ENCODE measurements at places on chromosomes 1 and 21.

DNA sequence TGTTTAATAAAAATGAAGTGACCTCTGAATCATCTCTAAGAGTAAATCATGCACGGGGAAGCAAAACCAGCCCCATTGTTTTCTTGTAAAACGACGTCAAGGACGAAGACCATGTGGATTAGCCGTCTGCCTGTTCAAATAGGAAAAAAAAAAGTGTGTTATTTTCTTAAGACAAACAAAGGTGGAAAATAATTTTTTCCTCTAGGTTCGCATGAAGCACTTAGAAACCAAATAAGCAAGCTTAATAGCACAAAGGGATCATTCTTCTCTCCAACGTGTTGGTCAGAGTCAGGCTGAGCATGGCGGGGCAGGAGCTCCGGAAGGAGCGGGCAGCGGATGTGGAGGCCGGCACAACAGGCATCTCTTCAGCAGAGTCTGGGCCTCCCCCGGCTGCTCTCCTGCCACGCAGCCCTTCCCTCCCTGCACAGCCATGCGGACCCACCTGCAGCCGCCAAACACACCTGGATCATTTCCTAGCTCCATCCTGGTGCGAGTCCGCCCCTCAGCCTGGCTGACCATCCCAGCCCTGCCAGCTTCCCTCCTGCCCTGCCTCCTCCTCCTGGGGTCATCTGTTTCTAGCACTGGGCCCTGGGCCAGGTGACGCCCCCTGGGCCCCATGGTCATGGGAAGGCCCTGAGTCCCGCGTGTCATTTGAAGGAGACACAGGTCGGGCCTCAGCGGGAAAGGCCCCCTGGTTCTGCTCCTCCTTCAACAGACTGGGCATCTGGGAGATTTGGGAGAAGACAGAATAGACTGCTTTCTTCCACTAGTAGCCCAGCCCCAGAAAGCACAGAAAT, 40.2 kb downstream of the MX1 start:
- DNase-seq, result no peak

DNA sequence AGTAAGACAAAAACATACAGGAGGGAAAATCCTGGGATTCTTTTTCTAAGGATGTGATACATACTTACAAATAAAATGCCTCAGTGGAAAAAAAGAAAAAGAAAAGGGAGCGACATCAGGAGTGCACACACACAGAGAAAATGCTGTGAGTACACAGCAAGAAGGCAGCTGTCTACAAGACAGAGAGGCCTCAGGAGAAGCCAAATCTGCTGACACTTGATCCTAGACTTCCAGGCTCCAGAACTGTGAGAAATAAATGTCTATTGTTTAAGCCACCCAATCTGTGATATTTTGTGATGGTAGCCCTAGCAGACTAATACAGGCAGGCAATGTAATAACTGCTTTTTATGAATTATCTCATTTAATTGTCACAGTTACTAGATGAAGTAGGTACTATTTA, 17.0 kb upstream of the TRIM45 start:
- no peak for DNase-seq

GRCh38 chr1:61192663-61193330, 110.4 kb downstream of the NFIA start:
- peak; percentile 64 for DNase-seq

- no peak for DNase-seq
Measured at GRCh38 chr1:88398338-88398737, 285.7 kb upstream of the PKN2 start.

DNA sequence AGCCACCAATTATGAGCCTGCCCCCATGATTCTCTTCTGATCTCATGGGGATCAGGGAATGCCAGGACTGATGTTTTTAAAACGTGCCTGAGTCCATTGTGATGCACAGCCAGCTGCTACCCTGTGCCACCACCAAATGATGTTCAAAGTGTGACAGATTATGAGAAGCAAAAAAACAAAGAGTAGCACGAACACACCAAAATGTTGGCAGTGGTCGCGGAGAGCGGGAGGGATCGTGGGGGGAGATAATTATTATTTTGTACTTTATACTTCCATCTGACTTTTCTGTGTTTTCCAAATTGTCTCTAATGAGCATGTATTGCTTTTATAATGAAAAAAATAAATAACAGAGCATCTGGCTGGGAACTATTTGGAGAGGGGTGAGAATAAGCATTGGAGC, 50.5 kb downstream of the EPHB2 start:
- DNase-seq, result no peak

- no peak for DNase-seq
Measured at GRCh38 chr1:28071813-28072212, 16.6 kb downstream of the EYA3 start.

GRCh38 chr1:178579095-178579494, 66.2 kb downstream of the TEX35 start:
- DNase-seq, result no peak

- no peak for DNase-seq
Measured at GRCh38 chr1:237809099-237809498, 81.6 kb downstream of the ZP4 start.

DNA sequence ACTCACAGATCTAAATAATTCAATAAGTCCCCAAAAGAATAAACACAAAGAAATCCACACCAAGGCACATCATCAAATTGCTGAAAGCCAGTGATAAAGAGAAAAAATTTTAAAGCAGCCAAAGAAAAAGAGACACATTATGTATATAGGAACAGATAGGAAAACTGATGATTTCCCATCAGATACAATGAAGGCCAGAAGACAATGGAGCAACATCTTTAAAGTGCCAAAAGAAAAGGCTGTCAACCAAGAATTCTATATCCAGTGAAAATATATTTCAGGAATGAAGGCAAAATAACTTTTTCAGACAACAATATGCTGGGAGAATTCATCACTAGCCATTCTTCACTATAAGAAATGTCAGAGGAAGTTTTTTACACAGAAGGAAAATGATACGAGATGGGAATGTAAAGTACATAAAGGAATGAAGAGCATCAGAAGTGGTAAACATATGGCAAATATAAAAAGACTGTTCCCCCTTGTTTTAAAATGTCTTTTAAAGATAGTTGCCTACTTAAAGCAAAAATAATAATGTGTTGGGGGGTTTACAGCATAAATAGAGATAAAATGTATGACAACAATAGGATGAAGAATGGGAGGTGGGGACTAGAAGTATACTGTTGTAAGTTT, 9.4 kb upstream of the MYOG start:
- DNase-seq, result no peak

DNA sequence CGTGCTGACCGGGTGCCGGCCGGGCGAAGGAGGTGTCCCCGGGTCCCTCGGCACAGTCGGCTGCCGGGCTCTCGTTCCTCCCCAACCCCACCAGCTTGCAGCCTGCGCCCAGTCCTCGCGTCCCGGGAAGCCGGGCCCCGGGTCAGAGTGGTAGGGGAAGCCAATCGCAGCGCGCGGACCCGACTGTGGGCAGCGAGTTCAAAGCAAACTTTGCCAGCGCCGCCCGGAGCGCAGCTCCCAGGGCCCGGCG, 328 bp downstream of the MYCL start:
- DNase-seq, result no peak

- no peak for DNase-seq
Measured at GRCh38 chr1:53562291-53562980, 103.2 kb downstream of the DMRTB1 start.

GRCh38 chr1:197303463-197303862, 35.4 kb downstream of the CRB1 start:
- no peak for DNase-seq

DNA sequence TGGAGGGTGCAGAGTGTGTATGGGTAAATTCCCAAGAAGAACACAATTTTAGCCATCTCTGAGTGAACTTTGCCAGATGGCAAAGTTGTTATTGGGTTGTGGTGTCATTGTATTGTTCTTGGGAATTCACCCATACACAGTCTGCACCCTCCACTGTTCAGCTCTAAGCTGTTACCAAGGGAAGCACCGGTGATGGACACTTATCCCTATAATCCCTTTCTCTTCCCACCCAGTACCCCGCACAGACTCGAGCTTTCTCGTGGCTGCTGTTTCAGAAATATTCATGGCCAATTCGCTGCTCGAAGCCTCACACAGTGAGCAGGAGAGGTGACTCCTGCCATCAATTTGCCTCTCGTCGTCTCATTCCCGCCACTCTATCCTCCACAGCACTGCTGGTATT, 95.7 kb upstream of the PALMD start:
- DNase-seq, result no peak

GRCh38 chr1:70866542-70867264, 180.9 kb downstream of the PTGER3 start:
- no peak for DNase-seq

DNA sequence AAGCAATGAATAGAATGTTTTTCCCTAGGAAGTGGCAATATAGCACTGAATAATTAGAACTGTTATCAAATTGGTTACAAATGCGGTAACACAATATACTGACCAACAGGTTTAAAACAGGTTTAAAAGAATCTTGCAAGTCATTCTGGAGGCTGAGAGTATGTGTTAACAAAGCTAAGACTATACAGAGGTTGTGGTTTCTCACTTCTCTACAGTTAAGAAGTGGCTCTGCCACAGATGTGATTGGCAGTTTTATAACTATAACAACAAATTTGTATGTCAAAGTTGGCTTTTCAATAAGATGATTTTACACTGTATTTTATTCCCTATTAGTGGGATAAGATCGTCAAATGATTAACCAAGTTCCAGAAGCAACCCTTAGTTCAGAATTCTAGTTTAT, 7.1 kb downstream of the ANGEL2 start:
- DNase-seq, result no peak

DNA sequence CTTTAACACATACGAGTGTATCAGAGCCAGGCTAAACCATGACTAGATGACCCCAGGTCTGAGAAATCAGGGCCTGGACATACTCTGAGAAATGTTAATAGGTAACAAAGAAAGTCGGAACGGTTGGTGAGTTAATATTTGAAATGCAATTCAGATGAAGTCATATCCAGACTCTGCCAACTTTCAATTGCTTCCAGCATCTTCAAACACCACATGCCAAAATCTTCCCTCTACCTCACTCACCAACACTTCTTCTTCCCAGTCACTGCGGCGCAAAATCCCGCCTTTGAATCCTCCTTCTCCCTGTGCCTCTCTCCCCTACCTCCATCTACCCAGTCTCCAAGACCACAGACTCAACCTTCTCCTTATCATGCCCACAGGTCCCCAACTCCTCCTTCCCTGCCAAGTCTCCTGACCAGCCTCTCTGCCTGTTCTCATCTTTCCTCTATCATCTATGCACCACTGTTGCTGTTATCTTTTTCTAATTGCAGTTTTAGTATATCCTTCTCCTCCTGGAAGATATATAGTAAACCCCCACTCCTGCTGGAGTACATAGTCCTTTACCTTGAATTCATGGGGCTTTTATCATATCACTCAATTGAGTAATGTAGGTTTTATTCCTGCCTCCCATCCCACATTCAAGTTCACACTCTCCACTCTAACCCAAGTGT, 41.3 kb downstream of the ZBTB18 start:
- peak; percentile 24 for DNase-seq

DNA sequence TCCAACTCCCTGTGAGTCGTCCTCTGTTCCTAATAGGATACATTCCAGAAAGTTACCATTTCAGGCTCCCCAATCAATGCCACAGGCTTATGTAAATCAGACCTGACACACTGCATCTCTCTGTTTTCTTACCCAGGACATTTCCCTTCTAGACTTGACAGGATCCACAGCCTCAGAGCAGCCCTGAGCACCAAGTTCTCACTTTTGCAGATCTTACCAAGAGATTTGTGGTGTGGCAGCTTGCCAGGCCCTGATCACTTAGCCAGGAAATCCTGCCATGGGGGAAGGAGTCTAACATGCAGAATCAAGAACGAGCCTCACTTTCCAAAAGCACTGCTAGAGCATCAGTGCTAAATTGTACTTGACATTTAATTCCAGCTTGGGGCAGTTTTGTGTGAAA, 202.9 kb downstream of the TBX15 start:
- no peak for DNase-seq

GRCh38 chr1:173043253-173043652, 7.5 kb downstream of the TNFSF18 start:
- DNase-seq, result peak; percentile 33

- DNase-seq, result no peak
Measured at GRCh38 chr1:210681158-210681557, 352.5 kb downstream of the HHAT start.

DNA sequence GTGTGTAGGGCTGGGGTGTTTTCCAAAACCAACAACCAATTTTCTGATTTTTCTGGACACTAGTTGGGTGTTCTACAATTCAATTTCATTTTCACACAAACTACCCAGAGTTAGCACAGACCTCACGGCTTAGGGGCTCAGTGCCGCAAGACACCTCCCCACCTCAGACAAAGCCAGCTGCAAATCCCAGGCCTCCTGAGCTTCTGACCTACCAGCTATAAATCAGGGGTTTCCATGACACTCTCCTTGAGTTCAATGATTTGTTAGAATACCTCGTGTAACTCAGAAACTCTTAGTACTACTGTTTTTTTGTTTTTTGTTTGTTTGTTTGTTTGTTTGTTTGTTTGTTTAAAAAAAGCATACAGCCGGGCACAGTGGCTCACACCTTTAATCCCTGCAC, 28.7 kb upstream of the FAM89A start:
- no peak for DNase-seq

DNA sequence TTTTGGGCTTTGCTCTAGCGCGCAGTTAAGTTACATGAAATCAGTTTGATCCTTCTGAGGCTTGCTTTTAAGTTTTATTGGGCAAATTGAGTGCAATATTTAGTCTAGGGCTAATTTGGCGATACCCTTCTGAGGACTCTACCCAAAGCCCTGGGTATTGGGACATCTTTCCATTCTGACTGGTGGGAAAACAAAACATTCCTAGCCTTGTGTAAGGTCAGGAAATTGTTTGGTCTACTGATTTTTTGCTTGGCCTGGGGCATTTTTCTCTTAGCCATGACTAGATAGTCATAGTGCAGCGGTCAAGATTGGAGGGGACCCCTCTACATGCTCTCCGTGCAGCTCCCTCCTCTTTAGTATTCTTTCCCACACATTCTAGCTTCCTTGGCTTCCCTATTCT, 189.6 kb upstream of the PTGFR start:
- DNase-seq, result no peak

DNA sequence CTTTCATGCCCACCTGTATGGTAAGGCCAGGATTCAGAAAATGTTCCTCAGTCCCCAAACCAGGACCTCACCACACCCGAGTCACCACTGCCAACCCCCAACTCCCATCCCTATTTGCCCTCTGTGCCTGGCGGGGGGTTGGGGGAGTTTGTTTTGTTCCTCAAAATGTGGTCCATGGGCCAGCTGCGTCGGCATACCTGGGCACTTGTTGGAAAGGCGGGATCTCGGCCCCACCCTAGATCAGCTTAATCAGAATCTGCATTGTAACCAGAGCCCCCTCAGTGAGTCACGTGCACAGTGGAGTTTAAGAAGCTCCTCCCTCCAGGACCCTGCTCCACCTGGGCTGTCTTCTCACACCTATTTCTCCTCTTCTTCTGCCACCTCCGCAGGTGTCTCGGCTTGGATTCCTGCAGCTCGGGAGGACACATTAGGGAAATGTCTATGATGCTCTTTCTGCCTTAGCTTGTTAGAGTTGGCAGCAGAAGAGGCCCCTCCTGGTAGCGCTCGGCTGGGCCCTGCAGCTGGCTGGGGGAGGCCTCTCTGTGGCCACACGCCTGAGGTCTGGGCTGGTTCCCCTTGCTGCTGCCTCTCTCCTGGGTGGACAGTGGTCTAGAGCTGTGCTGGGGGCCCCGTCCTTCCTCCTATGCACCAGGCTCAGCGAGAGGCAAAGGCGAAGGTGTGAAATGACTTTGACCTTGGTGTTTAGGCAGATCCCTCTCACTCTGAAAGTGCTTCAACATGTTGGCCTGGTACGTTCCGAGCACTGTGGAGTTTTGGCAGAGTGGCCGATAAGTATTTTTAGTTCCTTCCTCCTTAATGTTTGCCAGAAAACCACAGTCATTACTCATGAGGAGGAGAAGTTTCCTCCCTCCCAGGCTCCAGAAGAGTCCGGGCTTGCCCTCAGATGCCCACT, 41.8 kb upstream of the CAMTA1 start:
- peak; percentile 84 for DNase-seq

GRCh38 chr1:112686835-112687234, 12.4 kb downstream of the MOV10 start:
- DNase-seq, result no peak

Data from cardiac fibroblast (primary cell).